SW480 (cell line): ENCODE measurements at places on chromosomes 7 and 10.

- no peak for DNase-seq
Measured at GRCh38 chr7:108711611-108712010, 141.9 kb downstream of the DNAJB9 start.

DNA sequence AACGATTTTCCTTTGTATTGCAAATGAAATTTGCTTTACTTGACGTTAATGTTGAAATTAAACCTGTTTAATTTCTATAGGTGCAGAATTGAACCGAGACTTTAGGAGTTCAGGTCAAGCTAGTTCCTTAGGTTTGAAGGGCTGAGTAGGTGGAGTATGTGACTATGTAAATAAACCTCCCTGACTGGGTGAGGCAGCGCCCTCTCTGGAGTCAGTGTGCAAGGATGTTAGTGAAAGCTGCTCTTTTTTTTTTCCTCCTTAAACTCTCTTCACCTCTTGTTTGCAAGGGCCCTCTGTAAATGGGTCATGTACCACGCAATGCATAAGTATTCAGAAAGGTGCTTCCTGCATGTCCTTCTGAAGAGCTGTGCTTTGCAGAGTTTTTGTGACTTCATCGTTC lies 33.8 kb downstream of the GALNT17 start:
- no peak for DNase-seq

GRCh38 chr10:14124941-14125340 lies 205.8 kb downstream of the FRMD4A start:
- no peak for DNase-seq

GRCh38 chr10:100863433-100863832 lies 49.3 kb upstream of the SLF2 start:
- DNase-seq = no peak

GRCh38 chr10:98340261-98340939 lies 72.4 kb upstream of the LOXL4 start:
- no peak for DNase-seq

DNA sequence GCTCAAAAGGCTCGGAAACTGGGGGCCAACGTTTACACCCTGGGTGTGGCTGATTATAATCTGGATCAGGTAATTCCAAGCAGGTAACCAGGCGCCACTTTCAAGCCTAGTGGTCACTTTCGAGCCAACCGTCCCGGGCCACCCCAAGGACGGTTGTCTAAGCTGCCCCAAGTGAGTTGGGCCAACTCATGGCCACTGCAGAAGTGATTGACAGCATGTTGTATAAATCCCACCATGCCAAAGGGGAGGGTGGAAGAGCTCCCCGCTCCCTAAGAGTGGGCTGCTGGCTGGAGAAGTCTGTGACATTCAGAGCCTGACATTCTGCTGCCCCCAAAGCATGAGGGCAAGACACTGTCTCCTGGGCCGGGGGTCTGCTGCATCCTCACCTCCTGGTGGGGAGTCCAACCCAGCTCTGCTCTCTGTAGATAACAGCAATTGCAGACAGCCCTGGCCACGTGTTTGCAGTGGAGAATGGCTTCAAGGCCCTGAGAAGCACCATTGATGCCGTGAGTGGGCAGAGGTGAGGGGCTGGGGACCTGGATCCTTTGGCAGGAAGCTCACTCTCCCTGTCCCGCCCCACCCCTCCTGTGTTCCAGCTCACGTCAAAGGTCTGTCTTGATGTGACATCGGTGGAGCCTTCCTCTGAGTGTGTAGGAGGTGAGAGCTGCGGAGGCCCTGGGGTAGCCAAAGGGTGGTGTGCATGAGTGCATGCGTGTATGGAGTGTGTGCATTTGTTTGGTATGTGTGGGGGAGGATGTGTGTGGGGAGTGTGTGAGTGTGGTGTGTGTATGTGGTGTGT lies 10.8 kb downstream of the ANTXRL start:
- no peak for DNase-seq

DNA sequence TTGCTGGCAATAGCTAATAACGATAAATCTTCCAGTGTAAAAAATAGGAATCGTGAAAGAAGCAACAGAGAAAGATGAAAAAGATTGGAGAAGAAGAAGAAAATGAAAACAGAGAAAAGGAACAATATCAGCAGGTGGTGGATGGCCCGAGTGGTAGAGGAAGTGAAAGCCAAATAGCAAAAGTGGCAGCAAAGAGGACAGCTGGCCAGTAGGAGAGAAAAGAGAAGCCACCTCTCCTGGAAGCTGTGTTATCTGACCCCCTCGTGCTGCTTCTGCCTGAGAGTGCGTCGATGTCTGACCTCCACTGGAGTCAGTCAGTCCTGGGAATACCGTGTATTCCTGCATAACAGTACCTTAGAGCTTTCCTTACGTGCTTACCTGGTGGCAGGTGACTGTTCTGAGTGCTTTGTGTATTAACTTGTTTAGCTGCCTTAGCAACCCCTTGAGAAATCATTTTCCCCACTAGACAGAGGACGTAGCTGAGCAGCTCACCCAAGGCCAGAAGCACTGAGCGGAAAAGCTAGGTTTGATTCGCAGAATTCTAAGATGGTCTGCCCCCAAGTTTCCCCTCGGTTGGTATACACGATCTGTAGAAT lies 88.3 kb downstream of the CHN2 start:
- DNase-seq = no peak
